ENCODE measurements at places on chromosomes 4 and X.
A peak's percentile ranks its signal among the peaks of the same experiment; 100 is the strongest.

DNA sequence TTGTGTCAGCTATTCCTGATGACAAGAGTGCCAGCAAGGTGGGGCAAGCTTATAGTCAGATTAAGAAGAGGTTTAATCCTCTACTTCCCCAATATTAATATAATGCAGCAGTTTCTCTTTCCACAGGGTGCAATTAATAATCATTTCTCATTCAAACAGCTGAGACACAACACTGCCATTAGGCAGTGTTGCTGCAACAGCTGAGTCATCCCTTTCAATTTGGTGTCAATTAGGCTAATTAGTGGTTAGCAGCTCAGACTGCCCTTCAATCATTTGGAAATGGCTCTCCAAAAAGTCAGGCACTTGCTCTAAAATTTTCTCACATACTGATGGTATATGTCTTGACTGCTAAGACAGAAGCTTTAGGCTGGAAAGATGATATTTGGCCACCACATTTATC lies 265.7 kb upstream of the FAM241A start:
- DNase-seq, result no peak

DNA sequence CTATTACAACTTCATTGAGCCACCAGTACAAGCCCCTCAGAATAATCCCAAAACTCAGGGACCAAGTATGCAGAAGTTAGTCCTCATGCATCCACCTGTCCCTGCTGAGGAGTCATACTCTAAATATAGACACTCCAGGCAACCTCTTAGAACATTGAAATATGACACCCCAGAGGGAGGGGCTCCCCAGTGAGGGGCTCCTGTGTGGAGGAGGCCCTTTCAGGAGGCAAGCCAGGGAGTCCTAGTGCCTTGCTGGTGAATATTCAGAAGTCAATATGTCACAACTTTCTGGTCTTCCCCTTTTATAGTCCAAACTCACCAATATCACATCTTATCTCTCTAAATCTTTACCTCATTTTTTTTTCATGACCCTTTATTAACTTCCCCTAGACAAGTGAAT lies 1.6 kb upstream of the ARMCX6 start:
- no peak for DNase-seq

DNA sequence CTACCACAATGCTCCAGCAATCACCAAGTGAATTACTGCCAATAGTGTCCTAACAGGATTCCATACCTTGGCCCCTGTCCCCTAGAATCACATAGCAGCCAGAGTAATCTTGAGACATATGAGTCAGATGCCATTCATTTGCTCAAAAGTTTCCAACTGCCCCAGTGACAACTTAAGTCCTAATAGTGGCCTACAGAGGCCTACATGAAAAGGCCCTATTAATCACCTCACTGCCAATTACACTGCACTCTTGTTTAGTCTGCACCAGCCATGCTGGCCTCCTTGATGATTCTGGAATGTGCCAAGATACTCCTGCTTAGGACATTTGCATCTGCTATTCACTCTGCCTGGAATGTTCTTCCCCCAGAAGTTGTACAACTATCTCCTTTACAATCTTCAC lies 130.7 kb downstream of the NR3C2 start:
- no peak for DNase-seq

DNA sequence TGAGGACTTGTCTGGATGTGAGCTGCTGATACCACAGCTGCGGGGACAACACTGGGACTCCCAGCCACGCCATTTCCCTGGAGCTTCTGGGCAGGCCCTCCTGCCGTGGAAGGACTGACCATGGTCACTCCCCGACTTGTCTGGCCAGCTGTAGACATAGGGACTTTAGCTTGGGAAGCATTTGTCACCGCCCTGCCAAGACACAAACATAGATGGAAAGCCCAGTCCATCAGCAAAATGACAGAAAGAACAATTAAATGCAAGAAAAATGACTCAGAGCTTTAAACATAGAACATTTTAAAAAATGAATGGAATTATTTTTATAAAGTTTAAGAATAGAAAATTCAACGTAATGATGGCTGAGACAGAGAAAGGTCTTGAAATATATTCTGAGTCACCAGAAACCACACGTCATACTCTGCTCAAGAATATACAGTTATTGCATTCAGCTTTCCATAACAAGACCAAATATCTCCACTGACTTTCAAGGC lies 107.6 kb upstream of the CBR4 start:
- DNase-seq, result no peak

GRCh38 chrX:66004928-66005829 lies 34.7 kb downstream of the VSIG4 start:
- DNase-seq, result peak; percentile 18

DNA sequence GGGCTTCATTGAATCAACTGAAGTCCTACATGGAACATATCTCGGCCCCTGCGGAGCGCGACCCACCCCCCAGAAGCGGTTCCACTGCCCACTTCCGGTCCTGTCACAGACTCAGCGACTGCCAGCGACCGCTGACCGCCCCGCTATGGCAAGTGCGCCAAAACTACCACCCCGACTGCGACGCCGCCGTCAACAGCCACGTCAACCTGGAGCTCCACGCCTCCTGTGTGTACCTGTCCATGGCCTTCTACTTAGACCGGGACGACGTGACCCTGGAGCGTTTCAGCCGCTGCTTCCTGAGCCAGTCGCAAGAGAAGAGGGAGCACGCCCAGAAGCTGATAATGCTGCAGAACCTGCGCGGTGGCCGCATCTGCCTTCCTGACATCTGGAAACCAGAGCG lies 14.8 kb upstream of the FAM47A start:
- DNase-seq, result no peak

DNA sequence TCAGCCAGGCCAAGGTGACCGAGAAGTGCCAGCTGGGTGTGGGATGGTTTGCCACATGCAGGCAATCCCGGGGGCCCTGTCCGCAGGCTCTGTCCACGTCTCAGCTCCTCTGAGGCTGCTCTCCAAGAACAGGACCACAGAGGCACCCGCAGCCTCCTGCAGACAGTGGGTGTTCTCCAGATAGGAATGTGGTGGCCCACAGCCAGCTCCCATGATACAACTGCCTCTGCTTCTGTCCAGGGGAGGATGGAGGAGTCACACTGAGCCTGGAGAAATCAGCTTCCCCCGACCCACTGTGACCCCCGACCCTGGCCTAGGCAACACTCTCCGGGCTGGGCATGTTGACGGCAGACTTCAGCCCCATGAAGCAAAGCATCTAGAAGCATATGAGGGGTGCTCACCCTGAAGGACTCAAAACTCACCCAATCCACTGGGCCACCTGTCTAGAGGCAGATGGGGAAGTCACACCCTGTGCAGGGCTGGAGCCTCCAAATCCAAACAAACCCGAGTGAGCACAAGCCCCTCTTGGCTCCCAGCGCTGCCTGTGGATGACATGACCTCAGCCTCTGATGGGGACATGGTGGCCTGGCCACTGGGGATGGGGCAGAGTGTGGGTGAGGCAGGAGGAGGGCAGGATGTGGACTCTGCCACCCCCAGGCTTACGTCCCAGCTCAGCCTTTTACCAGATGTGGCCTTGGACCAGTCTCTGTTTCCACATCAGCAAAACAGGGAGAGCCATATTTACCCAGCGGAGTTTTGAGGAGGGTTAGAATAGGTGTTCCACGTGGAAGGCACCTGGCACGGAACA lies 102.3 kb downstream of the PSAPL1 start:
- DNase-seq, result no peak

DNA sequence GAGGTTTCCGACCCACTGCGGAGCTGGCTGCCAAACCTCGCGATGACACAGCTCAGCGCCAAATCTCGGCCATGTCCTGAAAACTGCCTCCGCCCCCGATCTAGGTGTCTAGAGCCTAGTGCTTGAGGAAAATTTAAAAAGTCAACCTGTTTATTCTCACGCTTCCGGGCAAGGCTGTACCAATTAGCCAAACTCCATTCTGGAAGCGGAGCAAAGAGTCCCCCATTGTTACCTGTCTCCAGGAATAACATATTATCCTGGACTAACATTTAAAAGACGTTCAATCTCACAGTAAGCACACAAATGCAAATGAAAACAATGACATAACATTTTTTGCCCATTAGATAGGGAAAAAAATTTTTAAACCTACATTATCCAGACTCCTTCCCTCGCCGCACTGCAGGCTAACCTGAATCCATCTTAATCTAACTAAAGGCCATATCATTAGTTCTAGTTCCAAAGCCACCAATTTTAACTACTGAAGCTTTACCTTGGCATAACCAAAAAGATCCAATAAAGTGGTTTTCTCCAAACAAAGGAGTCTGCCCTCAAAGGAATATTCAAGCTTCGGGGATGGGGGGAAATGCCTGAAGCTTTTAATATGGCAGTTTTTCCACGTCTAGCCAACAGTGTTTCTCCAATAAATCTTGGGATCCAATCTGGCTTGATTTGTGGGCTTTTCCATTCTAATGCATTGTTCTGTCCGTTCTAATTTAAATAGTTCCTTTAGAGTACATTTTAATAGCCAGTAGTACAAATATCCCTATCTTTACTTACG lies 1.9 kb downstream of the HUWE1 start:
- no peak for DNase-seq

GRCh38 chr4:74654230-74654681 lies 140.1 kb downstream of the BTC start:
- no peak for DNase-seq

DNA sequence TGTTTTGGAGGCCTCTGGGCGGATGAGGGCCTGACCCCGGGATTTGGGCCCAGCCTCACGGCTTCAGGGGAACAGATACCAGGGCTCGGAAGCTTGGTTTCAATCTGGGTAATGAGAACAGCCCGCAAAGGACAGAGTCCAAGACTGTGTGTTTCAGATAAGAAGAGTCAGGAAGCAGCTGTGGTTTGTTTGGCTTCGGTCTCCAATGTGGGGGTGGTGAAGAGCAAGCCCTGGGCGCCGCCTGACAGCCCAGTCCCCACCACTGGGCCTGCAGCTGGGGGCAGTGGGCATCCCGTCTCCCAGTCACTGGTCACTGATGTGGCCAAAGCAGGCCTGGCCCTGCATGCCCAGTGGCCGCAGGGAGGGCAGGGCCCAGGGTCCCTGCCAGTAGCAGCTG lies 9.1 kb downstream of the WFS1 start:
- no peak for DNase-seq

DNA sequence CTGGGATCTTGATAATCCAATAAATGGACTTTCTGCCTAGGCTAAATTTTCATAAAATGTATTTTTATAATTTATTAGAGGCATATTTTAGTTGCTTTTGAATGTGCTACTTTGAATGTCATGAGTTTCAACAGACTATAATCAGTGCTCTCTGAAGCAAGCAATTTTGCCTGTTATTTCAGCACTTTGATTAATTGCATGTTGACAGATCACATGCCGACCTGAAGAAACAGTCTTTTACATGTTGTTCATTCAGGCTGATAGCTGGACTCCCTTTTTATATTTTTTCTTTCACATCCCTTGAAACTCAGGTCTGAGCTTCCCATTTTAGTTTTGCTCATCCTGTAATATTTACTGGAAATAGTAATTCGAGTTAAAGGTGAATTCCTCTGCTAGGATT lies 341.0 kb downstream of the NAP1L3 start:
- DNase-seq, result no peak

DNA sequence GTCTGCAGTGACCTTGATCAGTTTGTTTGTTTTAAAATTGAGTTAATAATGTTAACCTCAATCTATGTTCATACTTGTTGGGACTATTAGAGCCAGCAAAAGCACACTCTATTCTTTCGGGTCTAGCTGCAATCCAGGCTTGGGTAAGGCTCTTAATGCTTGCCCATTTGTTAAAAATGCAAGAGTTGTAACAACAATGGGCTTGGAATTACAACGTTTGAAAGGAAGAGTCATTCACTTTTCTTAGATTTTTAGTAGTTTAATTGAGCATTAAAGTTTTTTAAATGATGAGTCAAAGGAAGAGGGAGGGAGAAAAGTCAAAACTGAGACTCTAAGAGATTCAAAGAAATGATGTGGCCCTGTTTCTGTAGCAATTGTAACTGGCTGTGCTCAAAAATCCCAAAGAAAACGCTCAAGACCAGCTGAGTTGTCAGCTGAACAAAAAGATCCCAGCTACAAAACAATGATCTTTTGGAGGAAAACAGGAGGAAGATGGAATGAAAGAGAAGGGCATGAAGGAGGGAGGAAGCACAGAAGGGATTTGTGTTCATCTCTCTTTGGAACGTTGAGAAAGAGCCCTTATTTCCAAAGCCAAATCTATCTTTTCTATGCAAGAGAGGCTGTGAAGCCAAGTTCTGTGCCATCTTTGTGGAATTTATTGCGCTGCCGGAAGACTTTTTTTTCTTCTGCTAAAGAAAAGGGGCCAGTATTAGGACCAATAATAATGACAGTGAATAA lies 5.5 kb downstream of the SCD5 start:
- no peak for DNase-seq

DNA sequence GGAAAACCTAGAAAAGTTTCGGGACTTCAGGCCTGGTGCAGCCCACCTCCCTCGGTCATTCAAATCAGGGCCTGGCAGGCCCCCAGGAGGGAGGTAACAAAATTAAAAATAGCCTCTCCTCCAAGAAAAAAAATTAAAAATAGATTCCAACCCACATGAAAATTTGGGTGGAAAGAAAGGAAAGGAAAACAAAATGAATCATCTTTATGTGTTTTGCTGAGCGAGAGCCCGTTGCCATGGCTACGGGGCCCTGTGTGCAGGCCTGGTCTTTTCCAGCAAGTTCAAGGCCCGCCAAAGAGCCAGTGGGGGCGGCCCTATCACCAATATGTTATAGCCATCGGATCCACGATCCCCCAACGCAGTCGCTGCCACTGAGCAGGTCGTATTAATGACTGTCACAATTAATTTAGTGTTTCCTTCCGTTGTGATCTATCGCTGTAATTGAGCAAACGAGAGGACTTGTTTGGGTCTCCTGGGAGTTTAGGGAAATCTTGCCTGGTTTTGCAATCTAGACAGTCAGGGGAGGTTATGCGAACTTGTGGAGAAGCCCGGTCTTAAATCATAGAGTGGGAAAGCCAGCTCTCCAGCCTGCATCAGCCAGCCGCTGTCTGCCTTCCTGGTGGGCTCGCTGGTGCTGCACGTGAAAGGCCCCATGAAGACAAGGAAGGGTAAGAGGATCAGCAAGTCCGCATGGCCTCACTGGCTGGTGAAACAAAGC lies 452.4 kb downstream of the BCOR start:
- peak; percentile 12 for DNase-seq

DNA sequence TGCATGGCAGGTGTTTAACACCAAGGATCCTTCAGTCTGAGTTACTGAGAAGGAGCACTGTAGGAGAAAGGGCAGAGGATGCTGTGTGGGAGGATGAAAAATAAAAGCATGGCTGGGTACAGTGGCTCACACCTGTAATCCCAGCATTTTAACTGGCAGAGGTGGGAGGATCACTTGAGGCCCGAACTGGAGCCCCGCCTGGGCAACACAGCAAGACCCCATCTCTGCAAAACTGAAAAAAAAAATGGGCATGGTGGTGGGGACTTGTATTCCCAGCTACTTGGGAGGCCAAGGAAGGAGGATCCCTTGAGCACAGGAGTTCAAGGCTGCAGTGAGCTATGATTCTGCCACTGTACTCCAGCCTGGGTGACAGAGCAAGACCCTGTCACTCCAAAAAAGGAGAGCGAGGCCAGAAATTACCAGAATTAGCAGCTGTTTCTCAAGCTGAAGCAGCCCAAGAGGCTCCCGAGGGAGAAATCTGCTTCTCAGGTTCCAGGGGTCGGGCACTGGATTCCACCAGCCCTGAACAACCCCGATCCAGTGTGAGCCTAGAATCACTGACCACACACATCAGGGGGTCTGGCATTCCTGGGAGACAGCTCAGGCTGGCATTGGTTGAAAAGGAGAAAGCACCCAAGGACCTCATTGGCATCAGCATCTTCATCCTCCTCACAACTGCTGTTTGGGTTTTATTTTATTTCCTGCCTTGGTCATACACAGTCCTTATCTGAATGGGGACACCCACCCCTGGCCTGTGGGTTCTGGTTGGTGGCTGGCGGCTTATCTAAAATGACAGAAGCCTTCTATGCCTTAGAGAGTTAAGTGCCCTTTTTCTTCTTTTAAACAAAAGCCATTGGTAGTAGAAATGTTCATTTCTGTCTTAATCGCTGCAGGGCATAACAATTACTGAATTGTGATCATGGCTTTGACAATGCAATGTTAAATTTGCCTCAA lies 66.3 kb upstream of the TRIM2 start:
- DNase-seq, result no peak
